ENCODE measurements at places on chromosomes 12 and 14.
A peak's percentile ranks its signal among the peaks of the same experiment; 100 is the strongest.

DNA sequence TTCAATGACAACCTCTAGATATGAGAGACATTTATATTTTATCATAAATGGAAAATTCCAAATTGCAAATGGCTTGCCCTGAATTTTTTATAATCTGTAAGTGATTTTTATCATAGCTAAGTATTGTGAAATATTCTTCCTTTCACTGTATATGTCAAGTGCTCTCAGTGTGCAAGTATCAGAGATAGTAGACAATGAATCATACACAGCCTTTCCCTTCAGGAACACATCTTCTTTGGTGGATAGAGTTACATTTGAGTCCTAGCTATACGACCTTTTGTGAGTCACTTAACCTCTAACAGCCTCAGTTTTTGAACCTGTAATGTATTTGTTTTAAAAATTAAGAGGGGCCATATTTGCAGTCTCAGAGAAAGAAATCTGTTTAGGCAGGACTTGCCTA is 350.7 kb upstream of the SEL1L start:
- no peak for DNase-seq

- peak; percentile 81 for DNase-seq
These were observed 1.2 kb upstream of the GAPDH start for GRCh38 chr12:6532927-6533652.

GRCh38 chr12:27009881-27010301 is 4.3 kb downstream of the TM7SF3 start:
- DNase-seq = no peak

DNA sequence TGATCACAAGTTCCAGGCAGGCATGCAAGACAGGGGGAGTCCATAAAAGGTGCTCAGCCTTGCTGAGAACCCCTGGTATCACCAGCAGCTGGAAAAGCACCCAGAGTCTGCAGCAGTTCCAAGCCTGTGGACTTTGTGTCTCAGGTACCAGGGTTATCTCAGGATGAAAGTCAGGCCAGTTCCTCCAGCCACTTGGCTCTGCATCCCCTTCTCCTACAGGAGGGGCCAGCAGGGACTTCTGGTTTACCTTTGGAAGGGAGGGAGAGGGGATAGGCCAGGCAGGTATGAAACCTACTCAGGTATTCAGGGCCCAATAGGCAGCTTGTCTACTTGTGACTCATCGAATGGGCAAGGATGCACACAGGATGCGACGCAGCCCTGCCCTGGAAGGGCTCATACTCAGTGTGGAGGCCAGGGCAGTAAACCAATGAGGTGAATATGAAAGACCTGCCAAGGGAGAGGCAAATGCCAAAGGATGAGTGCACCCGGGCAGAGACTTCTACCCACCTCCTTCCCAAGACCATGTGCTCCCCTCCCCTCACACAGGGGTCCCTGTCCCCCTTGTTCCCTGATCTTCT is 148.2 kb downstream of the SLC38A6 start:
- DNase-seq = no peak

DNA sequence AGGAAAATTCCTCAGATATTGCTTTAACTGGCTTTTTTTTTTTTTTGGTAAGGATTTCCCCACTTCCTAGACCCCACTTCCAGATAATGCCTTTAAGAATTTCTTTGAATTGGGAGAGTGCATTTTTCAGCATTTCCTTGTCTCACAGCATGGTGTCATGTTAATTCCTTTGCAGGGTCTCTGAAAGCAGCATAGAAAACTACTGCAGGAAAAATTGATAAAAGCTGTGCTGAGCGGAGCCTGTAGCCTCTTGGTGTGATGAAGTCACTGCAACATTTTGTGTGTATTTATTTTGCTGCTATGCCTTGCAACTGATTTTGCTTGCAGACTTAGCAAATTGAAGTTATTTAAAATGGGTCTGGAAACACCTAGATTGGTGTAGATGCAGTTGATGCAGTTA is 2.7 kb downstream of the ANO4 start:
- DNase-seq = no peak

DNA sequence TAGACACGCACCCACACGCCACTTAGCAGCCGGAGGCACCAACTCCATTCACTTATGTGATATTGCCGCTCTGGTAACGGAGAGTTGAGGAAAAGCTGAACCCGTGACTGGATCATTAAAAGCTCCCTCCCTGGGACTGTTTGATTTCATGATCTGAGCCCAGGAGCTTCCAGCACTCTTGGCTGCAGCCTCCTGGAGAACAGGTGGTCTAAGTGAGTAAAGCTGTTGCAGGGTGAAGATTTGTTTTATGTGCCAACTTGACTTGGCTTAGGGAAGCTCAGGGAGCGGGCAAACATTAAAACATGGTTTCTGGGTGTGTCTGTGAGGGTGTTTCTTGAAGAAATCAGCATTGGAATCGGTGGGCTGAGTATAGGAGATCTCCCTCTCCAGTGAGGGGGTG is 16.9 kb upstream of the TMEM132C start:
- no peak for DNase-seq

DNA sequence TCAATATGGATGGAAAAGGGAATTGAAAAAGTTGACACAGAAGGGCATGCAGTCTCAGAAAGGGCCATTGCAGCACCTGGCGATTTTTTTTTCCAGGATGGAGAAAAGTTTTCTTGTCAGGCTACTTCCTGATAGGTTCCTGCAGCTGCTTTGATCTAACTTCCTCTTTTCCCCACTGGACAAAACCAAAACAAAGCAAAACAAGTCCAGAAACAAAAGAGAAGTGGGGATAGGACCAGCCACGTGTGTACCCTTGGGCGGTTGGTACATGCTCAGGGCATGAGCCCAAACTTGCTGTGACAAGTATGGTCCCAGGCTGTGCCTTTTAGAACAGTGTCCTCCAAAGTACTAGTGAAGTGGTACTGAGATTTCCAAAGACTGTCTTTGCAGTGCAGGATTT is 89.8 kb downstream of the CHST11 start:
- DNase-seq = no peak

DNA sequence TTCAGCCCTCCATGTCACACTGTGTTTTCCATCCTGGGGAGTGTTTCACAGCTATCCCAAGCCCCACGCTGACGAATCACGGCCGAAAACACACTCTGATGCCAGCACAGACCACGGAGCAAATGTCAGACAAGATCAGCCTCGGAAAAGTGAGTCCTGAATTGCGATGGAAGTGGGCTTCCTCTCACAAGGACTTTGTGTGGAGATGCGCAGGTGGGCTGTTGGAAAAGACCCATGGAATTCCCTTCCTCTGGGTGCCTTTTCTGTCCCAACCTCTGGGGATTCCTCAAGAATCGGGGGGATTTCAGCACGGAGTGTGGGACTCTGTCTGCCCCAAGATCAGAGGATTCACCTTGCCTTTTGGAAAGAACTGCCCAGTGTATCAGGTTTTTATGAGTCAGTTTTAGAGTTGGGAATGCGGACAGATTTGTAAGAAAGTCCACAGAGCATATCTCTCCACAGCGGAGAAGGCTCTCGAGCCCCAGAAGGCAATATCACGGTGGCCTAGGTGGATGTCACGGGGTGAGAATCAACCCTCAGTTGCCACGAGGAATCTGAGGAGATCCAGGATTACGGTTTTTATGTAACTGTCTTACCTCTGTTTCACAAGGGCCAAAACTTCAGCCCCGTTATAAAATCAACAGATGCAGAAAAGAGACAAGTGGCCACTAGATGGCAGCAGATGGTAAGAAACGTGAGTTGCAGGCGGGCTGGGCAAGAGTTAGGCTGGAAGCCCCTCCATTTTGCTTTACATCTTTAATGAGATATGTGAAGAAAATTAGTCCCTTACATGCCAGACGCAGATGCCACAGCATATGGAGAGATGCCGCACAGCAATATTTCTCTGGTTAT is 201.9 kb downstream of the DAD1 start:
- DNase-seq = peak; percentile 85

DNA sequence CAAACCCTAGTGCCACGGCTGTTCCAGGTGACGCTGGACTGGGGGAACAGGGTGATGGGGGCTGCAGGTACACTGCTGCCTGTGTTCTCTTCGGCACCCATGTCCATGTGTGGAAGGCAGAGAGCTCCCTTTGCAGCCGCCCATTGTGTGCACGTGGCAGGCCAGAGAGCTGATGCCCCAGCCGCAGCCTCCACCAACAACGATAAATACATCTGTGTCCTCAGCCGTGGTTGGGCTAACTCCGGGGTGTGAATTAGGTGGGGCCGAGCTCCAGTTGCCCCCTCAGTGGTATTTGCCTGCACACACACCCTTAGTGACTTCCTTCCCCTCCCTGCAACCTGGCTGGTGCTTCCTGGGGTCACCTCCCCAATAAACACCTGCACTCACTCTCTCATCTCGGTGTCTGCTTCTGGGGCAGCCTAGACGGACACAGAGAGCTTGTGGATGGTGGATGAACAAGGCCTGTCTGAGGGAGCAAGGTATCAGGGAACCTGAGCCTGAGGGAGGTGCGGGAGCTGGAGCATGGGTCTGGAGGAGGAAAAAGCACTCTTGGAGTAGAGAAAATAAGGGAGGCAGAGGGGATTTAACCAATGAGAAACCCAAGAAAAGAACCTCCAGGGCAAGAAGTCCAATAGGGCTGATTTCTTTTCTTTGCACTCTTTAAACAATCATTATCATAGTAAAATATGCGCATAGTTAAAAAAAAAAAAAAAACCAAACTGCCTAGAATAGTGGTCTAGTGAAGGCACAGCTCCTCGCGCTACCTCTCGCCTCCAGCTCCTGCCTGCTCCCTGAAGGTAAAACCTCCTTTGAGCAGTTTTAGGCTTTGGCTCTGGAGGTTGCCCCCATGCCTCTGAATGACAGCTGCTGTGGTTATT is 112.6 kb downstream of the ZNF664 start:
- no peak for DNase-seq

DNA sequence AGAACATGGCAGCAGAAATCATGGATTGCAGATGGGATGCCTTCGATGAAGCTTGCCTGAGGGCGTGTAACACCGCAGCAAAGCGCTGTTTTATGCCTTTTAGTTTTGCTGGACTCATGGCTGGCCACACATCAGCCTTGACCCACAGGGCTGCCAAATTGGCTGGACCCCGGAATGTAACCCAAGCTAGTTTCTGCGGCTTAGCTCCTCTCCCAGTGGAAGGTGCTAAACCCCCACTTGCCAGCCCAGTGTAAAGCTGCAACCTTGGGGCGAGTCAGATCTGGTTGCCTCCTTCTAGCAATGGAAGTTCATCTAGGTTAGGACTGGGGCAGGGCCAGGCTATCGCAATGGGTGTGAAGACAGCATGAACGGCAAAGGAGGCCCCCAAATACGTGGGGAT is 38.3 kb downstream of the MEG3 start:
- no peak for DNase-seq

DNA sequence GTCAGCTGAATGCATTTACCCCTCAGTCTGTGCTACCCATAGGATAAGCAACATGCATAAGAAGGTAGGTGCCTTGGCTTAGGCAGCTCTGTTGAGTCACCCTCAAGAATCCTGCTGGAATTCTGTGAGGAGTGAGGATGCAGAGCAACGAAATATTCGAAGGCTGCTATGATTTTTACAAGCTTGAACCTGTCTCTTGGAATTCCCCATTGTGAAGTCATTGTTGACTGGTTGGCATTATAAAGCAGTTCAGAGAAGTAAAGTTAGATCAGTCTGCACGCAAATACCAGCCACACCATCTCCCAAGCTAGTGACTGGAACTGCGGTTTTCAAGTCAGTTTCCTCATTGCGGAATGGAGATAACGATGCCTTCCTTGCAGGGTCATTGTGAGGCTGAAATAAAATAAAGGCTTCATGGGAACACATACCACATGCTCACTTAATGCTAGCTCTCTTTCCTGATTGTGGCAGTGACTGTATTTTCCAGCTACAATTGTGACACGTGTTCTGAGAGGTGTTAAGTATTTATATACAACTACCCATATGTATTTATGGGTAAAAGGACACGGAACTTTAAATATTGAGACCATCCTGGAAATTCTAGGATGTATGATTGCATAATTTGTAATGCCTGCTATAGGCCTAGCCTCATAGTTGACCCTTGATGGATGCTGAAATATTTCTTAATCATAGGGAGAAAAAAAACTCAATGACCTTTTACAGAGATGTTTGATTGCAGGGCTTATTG is 96.7 kb downstream of the ETV6 start:
- peak; percentile 62 for DNase-seq

GRCh38 chr14:58397156-58397555 is 1.4 kb downstream of the TOMM20L start:
- no peak for DNase-seq

DNA sequence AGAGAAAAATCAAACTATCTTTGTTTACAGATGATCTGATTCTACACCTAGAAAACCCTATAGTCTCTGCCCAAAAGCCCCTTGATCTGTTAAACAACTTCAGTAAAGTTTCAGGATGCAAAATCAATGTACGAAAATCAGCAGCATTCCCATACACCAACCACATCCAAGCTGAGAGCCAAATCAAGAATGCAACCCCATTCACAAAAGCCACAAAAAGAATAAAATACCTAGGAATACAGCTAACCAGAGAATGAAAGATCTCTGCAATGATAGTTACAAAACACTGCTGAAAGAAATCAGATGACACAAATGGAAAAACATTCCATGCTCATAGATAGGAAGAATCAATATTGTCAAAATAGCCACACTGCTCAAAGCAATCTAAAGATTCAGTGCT is 265.7 kb downstream of the AEBP2 start:
- DNase-seq = peak; percentile 37

- peak; percentile 38 for DNase-seq
These were observed 17.0 kb downstream of the NCOR2 start for GRCh38 chr12:124550123-124551089.

GRCh38 chr12:111224186-111225066 is 144.5 kb downstream of the PHETA1 start:
- no peak for DNase-seq

DNA sequence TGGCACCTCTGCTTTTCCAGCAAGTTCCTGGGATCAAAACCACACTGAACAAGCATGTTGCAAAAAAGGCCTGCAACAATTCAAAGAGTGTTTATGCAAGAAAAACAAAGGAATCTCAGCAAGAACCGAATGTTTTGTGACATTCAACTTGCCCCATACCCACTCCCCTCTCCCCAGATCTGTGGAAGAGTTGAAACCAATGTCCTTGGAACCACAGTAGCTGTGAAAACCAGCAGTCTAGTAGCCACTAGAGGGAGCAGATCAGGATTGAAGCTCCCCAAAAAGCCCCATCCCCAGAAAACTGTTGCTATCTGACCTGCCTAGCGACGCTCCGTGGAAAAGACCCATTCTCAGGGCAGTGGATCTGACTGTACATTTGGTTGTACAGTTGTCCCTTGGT is 27.1 kb downstream of the PRKAB1 start:
- DNase-seq = no peak

- DNase-seq = peak; percentile 100
These were observed at the start of gene PABPN1 for GRCh38 chr14:23320584-23321571. Gene PABPN1 (plus strand): TSS chr14:23321457. CDS start chr14:23321470, 13 bp downstream.

DNA sequence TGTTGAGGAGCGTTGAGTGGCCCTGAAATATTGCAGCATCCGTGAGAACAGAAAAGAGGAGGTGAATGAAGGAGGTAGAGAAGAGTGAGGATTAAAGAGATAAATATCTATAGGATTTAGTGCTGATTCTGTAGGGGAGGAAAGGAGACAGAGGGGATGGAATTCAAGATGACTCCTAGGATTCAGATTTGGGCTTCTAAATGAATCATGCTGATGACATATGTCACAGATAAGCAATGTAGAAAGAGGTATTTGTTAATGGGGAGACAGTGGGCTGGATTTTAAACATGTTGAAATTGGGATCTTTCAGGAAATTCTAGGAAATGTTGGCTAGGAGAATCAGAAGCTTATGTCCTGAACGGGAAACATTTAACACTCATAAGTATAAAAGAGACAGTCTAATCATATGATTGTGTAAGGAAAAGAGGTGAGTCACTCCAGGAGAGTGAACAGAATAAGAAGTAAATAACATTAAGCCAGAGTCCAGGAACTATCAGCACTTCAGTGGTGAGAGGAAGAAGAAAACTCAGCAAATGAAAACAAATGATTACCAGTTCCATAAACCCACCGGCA is 58.1 kb upstream of the DIO2 start:
- DNase-seq = peak; percentile 23

- DNase-seq = no peak
These were observed 5.2 kb upstream of the VRK1 start for GRCh38 chr14:96792003-96792402.

Measured in fibroblast of upper back skin (primary cell).